ACHN (cell line): ENCODE measurements at places on chromosomes 4 and X.

GRCh38 chr4:38309471-38309870, 349.3 kb downstream of the PTTG2 start:
- DNase-seq = no peak

DNA sequence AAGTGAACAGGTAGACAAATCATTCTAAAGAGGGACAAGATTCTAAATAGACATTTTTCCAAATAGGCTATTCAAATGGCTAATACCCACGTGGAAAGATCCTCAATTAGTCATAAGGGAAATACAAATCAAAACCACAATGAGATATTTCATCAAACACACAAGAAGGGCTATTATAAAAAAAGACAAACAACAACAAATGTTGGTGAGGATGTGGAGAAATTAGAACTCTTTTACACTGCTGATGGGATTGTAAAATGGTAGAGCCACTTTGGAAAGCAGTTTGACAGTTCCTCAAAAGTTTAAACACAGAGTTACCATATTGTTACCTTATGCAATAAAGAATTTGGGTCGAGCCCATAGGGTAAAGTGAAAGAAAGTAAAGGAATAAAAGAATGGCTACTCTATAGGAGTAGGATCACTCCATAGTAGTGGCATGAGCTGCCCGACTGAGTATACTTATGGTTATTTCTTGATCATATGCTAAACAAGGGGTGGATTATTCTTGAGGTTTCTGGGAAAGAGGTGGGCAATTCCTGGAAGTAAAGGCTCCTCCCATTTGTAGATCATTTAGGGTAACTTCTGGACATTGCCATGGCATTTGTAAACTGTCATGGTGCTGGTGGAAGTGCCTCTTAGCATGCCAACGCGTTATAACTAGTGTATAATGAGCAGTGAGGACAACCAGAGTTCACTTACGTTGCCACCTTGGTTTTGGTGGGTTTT, 58.9 kb upstream of the FAM9C start:
- no peak for DNase-seq

DNA sequence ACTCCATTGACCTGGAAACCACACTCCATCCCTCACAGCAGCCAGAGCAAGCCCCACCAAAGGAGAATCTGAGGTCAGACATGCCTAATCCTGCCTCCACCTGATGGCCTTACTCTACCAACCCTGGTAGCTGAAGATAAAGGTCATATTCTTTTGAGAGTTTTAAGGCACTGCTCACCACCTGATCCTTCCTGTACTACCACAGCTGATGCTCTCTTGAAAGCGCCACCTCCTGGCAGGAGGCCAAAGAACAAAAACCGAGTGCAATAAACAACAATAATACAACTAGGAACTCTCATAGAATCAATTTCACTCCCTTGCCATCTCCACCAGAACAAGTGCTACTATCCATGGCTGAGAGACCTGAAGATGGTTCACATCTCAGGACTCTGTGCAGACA, 301.6 kb downstream of the NAF1 start:
- no peak for DNase-seq

GRCh38 chr4:42149004-42149403, 3.5 kb downstream of the BEND4 start:
- no peak for DNase-seq

DNA sequence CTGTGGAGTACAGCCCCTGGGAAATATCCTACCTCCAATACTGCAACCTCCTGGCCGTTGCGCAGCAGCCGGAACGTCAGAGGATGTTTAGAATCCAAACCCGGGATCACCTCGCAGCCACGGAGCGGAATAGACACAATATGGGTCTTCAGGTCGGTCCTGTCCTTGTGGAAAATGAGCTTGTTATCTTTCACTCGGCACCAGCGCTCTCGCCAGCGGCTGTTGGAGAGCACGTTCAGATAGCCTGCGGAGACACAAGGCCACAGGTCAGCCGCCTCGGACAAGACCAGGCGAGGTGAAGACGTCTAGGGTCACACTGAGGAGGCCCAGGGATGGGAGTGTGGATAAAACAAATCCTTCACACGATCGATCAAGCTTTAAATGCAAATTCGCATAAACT, 139.3 kb downstream of the AFAP1 start:
- no peak for DNase-seq

- no peak for DNase-seq
Measured at GRCh38 chrX:112761242-112762207, 79.1 kb downstream of the AMOT start.

DNA sequence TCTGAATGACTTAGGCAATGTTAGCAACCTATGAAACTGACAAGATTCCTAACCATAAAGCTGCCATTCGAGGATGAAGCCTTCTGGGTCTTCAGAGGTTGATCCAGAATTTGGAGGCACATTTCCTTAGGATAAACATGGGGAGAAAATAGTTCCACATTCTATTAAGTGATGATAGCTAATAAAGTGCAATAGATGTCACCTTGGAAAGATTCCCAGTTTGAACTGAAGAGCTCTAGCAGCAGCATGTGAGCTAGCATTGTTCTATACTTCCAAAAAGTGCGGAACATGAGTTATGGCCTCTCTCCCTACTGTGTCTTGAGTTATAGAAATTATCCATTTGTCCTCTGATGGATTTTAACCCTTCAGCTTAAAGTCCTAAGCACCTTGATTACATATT, 991.4 kb upstream of the SLIT2 start:
- no peak for DNase-seq
